ENCODE measurements at places on chromosomes 12 and 14. TPM values are rescaled to one million over a fixed set of nuclear protein-coding genes. Genes with fewer than 3 reads are reported as not detected.

LMO3 gene
- polyA plus RNA-seq = 5.0 TPM

SLC7A7 gene
- polyA plus RNA-seq = 169 TPM

CPNE6 gene
- not detected for polyA plus RNA-seq

NPFF gene
- 0.77 TPM for polyA plus RNA-seq

PGF gene
- polyA plus RNA-seq = 33.0 TPM

OR11H7 gene
- not detected for polyA plus RNA-seq

DIO3 gene
- 18.4 TPM for polyA plus RNA-seq

GLIPR1L1 gene
- not detected for polyA plus RNA-seq

P3H3 gene
- polyA plus RNA-seq = 38.6 TPM

CDKL1 gene
- 1.9 TPM for polyA plus RNA-seq

GLT8D2 gene
- 24.4 TPM for polyA plus RNA-seq

PLEKHG7 gene
- 0.94 TPM for polyA plus RNA-seq

CLEC1A gene
- polyA plus RNA-seq = 4.2 TPM

SMIM41 gene
- polyA plus RNA-seq = 0.15 TPM

SIX6 gene
- not detected for polyA plus RNA-seq

- no peak for DNase-seq
- no peak overlapping the region for H3K27ac ChIP-seq
- H3K27me3 ChIP-seq = no peaks in the 10 kb centered on the region
- no peak overlapping the region for H3K4me3 ChIP-seq
Measured at GRCh38 chr12:25187781-25188180, 7.2 kb downstream of the DNAI7 start.

GRCh38 chr14:52352569-52352968, 38.5 kb downstream of the PTGER2 start:
- H3K36me3 ChIP-seq = no peaks in the 10 kb centered on the region
- peaks cover 29% of the 10 kb centered on the region for H3K4me1 ChIP-seq
- H3K27me3 ChIP-seq = no peaks in the 10 kb centered on the region
- no peak for DNase-seq
- H3K4me3 ChIP-seq = no peak overlapping the region
- peak overlapping the region; percentile 53 for H3K27ac ChIP-seq

- H3K27ac ChIP-seq = no peak overlapping the region
- no peaks in the 10 kb centered on the region for H3K36me3 ChIP-seq
- peaks cover 9% of the 10 kb centered on the region for H3K4me1 ChIP-seq
- H3K4me3 ChIP-seq = no peak overlapping the region
Measured at GRCh38 chr14:89225607-89226006, 191.4 kb downstream of the FOXN3 start.

DNA sequence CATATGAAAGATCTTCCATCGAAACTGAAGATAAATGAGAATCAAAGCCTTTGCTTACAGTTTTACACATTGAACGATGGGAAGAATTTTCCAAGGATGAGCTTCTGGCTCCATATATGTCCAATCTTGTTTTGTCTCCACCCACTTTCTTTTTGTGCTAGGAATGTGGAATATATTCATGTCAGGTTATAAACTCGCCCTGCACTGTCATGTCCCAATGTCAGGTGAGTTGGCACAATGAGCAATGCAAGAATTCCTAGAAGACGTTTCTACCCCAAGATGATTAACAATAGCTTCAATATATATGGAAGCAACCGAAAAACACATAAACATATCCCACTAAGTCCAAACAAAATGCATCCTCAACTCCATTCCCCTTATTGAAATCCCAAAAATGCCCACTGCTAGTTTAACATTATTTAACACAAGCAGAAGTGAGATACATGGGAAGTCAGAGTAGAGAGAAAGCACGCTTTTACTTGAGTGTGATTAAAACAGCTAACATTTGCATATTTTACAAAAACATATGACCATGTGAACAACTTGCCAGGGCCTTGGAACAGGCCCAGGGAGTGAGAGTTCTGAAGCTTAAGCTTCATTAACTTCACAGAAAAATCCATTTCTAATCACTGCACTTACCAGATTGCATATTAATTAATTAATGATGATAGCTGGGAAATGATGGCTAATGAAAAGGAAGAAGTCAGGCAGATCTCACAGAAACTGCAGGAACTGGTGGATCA, 233.9 kb downstream of the GXYLT1 start:
- no peak for DNase-seq
- H3K4me1 ChIP-seq = no peaks in the 10 kb centered on the region
- no peaks in the 10 kb centered on the region for H3K27me3 ChIP-seq

DNA sequence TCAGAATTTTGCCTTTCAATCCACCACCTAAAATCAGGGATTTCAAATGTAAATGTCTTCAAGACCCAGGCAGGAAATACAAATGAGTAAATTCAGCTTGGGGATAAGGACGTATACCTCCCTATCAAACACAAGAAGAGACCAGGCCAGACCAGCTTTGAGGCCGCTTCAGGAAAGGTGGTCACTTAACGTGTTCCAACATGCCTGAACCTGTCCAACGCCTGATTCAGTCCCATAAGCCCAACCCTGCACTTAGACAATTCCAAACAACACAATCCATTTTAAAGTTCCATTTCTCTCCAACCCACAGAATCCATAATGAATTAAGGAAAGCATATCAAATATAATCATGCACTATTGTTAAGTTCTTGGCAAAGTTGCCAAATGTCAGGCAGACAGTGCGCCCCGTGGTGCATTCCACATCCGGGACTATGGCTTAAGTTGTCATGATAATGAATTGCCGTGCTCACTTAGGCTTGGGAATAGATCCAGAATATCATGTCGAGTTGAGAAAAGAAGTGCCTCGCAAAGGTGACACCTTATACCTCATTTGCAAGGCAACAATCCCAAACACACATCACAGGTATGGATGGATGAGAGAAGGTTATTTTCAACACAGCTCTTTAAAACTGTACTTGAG, 35.5 kb downstream of the CCDC60 start:
- no peak overlapping the region for H3K4me3 ChIP-seq
- H3K27me3 ChIP-seq = no peaks in the 10 kb centered on the region
- no peaks in the 10 kb centered on the region for H3K4me1 ChIP-seq
- DNase-seq = no peak

DNA sequence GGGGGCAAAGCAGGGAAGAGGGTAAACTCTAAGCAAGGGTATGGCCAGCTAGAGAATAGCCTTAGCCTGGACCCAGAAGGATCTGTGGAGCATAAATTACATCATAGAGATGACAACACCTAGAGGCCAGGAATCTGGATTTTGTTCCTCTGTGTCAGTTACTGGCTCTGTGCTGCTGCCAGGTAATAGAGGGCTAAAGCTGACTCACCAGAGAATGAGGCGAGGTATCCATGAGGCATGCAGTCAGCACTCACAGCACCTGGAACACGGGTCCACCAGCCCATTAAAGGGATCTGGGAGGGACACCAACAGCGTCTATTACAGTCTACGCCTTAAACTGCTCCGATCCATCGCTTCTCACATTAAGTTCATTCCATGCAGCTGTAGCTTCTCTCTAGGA, 74.9 kb upstream of the CMKLR1 start:
- DNase-seq = no peak
- H3K4me1 ChIP-seq = no peaks in the 10 kb centered on the region
- H3K27me3 ChIP-seq = peaks cover 10% of the 10 kb centered on the region
- no peak overlapping the region for H3K27ac ChIP-seq
- no peak overlapping the region for H3K4me3 ChIP-seq

DNA sequence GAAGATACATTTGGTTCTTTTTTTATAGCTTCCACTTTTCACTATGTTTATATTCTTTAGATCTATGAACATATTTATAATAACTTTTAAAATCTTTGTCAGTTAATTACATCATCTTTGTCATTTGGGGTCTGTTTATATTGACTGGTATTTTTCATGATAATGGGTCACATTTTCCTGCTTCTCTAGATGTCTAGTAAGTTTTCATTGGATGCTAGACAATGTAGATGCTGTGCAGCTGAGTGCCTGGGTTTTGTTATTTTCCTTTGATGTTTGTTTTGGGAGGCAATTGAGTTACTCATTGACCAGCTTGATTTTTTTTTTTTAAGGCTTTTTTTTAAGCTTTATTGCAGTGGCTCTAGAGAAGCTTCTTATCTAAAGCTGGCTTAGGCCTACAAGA, 4.9 kb downstream of the MAP1LC3B2 start:
- no peak overlapping the region for H3K27ac ChIP-seq
- no peaks in the 10 kb centered on the region for H3K36me3 ChIP-seq
- peaks cover 9% of the 10 kb centered on the region for H3K4me1 ChIP-seq
- H3K27me3 ChIP-seq = no peaks in the 10 kb centered on the region
- H3K4me3 ChIP-seq = no peak overlapping the region

- no peak for DNase-seq
- no peaks in the 10 kb centered on the region for H3K36me3 ChIP-seq
- no peaks in the 10 kb centered on the region for H3K4me1 ChIP-seq
Measured at GRCh38 chr14:85463512-85463911, 66.4 kb upstream of the FLRT2 start.

DNA sequence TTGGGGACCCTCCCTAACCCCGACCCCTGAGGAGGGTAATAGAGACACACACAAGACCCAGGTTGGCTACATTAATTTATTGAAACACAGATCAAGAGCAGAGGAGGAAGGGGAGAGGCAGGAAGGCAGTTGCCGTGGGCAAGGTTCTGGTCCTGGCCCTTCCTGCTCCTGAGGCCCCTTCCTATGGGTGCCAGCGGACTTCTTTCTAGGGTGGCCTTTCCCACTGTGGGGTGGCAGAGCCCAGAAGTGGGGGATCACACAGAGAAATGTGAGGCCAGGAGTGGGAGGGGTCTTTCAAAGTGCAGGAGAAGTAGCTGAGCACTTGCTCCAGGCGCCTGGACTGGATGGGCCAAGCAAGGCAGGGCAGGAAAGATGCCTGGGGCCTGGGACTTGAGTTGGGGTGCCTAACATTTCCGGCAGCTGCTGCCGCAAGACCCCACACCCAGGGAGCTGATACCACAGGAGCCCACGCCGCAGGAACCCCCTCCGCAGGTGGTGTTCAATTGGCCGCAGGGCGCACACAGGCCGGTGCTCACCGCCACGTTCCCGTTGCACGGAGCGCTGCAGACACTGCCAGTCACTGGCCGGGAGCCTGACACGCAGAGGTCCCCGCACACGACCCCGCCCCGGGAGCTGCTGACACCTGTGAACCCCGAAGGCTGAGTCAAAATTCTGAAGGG, 5.3 kb downstream of the KRT81 start:
- peaks cover 7% of the 10 kb centered on the region for H3K4me1 ChIP-seq
- H3K36me3 ChIP-seq = no peaks in the 10 kb centered on the region
- H3K4me3 ChIP-seq = no peak overlapping the region
- no peak for DNase-seq

DNA sequence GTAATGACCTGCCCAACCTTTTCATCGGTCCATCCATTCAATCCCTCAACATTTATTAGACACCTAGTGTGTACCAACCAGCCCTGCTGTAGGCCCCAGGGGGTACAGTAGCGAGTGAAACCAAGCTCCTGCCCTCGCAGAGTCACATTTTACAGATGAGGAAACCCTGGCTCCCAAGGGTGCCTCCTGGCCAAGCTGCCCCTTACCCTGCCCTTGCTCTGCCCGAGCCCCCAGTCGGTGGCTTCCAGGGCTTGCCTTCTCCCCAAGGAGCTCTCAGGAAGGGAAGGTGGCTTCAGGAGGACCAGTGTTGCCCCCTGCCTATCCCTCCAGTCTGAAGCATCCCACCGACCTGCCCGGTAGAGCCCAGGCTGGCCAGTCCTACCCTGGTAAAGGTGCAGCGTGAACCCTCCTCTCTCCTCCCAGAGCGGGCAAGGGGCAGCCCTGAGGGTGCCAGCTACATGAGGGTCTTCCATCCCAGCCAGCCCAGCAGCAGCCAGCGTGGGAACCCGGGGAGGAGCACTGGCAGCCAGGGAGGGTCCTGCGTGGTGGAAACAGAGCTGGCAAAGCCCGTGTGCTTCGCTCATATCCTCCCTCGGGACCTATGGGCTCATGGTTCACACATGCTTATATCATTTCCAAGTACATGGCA, 670 bp upstream of the BEGAIN start:
- H3K27ac ChIP-seq = no peak overlapping the region
- peaks cover 5% of the 10 kb centered on the region for H3K4me1 ChIP-seq
- H3K4me3 ChIP-seq = no peak overlapping the region
- no peak for DNase-seq

- DNase-seq = peak; percentile 75
- H3K36me3 ChIP-seq = no peaks in the 10 kb centered on the region
- H3K4me3 ChIP-seq = peak overlapping the region; percentile 16
- H3K27me3 ChIP-seq = peaks cover 82% of the 10 kb centered on the region
- peaks cover 28% of the 10 kb centered on the region for H3K4me1 ChIP-seq
Measured at GRCh38 chr12:116880817-116881324, 370 bp downstream of the HRK start.

GRCh38 chr12:24750263-24750662, 198.6 kb downstream of the BCAT1 start:
- H3K27ac ChIP-seq = no peak overlapping the region
- H3K36me3 ChIP-seq = no peaks in the 10 kb centered on the region
- peaks cover 14% of the 10 kb centered on the region for H3K4me1 ChIP-seq
- no peak for DNase-seq

DNA sequence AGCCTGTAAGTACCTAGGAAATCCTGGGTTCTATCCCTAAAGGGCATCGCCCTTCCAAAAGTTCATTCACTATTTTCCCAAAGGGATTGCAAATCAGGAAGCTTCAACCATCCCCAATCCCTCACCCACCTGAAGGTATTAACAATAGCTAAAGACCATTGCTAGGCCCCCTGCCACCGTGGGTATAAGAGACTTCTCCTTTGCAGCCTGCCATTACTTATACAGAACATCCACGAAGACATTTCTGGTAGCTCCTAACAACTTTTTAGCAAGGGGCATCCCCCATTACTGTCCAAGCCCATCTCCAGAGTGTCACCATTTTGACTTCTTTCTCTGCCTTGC, 384 bp upstream of the SMUG1 start:
- H3K36me3 ChIP-seq = no peaks in the 10 kb centered on the region
- peaks cover 8% of the 10 kb centered on the region for H3K27me3 ChIP-seq
- H3K4me3 ChIP-seq = no peak overlapping the region
- no peak overlapping the region for H3K27ac ChIP-seq

GRCh38 chr12:129409281-129409680, 494.5 kb downstream of the TMEM132D start:
- H3K4me1 ChIP-seq = no peaks in the 10 kb centered on the region
- no peak for DNase-seq
- H3K27ac ChIP-seq = no peak overlapping the region
- H3K36me3 ChIP-seq = no peaks in the 10 kb centered on the region

- no peaks in the 10 kb centered on the region for H3K4me1 ChIP-seq
- DNase-seq = no peak
- no peaks in the 10 kb centered on the region for H3K36me3 ChIP-seq
- H3K27me3 ChIP-seq = no peaks in the 10 kb centered on the region
Measured at GRCh38 chr14:83255015-83255726, 1721.5 kb upstream of the SEL1L start.

DNA sequence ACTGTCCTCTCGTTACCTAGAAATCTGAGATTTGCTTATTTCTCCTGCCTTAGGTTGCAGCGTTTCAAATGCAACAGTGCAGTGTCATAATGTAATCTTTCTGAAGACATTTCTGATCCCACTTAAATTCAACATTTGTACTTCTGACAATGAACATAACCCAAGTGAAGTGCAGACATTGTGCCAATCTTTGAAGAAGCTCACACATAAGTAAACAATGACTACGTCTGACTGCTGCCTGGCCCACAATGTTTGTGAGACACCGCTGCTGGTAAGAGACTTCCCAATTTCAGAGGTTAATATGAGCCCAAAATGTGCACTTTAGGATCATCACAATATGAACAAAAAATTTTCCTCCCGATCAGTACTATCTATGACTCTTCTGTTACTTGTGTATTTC, 84.6 kb upstream of the BCL2L14 start:
- DNase-seq = no peak
- no peak overlapping the region for H3K27ac ChIP-seq
- no peaks in the 10 kb centered on the region for H3K36me3 ChIP-seq
- no peak overlapping the region for H3K4me3 ChIP-seq
- H3K4me1 ChIP-seq = no peaks in the 10 kb centered on the region

GRCh38 chr12:3717283-3717898, 35.5 kb downstream of the CRACR2A start:
- H3K4me3 ChIP-seq = no peak overlapping the region
- H3K27ac ChIP-seq = peak overlapping the region; percentile 24
- no peaks in the 10 kb centered on the region for H3K4me1 ChIP-seq
- peaks cover 8% of the 10 kb centered on the region for H3K27me3 ChIP-seq

Measured in hepatocyte (in vitro differentiated cells).